ENCODE measurements at places on chromosomes 1 and 21. TPM values are rescaled to one million over a fixed set of nuclear protein-coding genes. Genes with fewer than 3 reads are reported as not detected.

The S100B gene
- not detected for total RNA-seq

- H3K27me3 ChIP-seq = peaks cover 9% of the 10 kb centered on the region
- no peak overlapping the region for H3K27ac ChIP-seq
- no peak overlapping the region for H3K4me3 ChIP-seq
- no peak for DNase-seq
- peaks cover 12% of the 10 kb centered on the region for H3K36me3 ChIP-seq
These were observed 489.3 kb upstream of the RUNX1 start for GRCh38 chr21:35538386-35538785.

The FCRL1 gene
- not detected for total RNA-seq

GRCh38 chr1:147570907-147571306, 29.6 kb downstream of the BCL9 start:
- H3K4me3 ChIP-seq = no peak overlapping the region
- no peaks in the 10 kb centered on the region for H3K36me3 ChIP-seq
- H3K27me3 ChIP-seq = peaks cover 10% of the 10 kb centered on the region
- no peak overlapping the region for H3K27ac ChIP-seq
- no peak for DNase-seq
- peaks cover 15% of the 10 kb centered on the region for H3K4me1 ChIP-seq

GRCh38 chr1:12019858-12020509, 686 bp downstream of the MIIP start:
- DNase-seq = no peak
- peaks cover 38% of the 10 kb centered on the region for H3K36me3 ChIP-seq
- no peaks in the 10 kb centered on the region for H3K27me3 ChIP-seq
- peak overlapping the region; percentile 72 for H3K27ac ChIP-seq

DNA sequence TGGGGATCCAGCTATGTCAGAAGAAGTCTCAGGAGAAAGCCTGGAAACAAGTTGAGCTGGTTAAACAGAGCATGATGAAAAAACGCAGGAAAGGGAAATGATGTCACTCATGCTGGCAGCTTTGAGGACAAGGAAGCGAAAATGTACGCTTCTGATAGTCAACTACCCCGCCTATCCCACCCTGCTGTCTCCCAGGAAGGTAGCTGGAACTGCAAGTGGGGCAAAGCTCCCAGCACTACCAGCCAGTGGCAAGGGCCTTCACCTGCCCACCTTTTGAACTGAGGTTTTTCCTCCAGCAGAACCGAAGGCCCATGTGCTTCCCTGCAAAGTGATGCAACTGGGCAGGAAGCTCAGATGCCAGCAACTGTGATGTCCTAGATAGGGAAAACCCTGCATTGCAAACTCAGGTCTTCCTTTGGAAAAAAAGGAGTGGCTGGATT, 6.3 kb upstream of the IL20 start:
- no peak overlapping the region for H3K4me3 ChIP-seq
- H3K27ac ChIP-seq = no peak overlapping the region
